ENCODE measurements at places on chromosomes 6 and 20.

- no peak for DNase-seq
Observed at GRCh38 chr20:37296371-37296770, 6.9 kb downstream of the MANBAL start.

GRCh38 chr6:168559574-168560098, 118.7 kb downstream of the SMOC2 start:
- no peak for DNase-seq

- DNase-seq = no peak
Observed at GRCh38 chr20:48384147-48384818, 443.5 kb downstream of the PREX1 start.

GRCh38 chr6:127129251-127129650, 10.8 kb downstream of the RSPO3 start:
- no peak for DNase-seq
